RWPE2 (cell line): ENCODE measurements at places on chromosomes 16 and 17.
A peak's percentile ranks its signal among the peaks of the same experiment; 100 is the strongest.

DNA sequence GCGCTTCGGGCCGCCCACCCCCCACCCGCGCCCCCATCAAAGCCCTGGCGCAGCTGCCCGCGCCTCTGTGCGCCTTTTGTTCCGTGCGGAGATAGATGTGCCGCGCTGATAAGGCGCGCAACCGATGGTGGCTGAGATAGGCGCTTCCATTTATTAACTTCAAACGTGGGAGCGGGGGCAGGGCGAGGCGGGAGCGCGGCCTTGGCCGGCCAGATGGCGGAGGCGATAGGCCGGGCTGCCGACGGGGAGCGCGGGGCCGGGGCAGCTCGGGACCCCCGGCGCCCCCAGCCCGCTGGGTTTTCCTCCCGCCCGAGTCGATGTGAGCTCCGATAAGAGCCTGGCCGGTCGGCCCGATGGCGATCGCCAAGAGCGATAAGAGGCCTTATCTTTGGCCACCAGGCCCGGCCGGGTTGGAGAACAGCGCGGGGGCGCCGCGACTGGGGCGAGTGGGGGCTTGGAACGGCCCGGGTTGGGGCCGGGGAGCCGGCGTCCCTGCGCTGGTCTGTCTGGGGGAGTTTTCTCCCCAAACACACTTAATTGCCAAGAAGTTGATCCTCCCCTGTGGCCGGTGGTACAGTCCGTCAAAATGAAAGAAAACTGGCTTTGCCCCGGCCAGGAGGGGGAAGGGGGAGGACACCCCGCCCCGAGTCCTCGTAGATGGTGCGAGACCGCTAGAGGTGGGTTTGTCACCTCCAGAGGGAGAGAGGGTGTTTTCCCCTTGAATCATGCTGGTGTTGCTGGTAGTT is 2.7 kb downstream of the ZFPM1 start:
- DNase-seq = no peak
- H3K4me3 ChIP-seq = peak overlapping the region; percentile 40
- H3K4me1 ChIP-seq = peaks cover 3% of the 10 kb centered on the region
- no peak overlapping the region for H3K27ac ChIP-seq

DNA sequence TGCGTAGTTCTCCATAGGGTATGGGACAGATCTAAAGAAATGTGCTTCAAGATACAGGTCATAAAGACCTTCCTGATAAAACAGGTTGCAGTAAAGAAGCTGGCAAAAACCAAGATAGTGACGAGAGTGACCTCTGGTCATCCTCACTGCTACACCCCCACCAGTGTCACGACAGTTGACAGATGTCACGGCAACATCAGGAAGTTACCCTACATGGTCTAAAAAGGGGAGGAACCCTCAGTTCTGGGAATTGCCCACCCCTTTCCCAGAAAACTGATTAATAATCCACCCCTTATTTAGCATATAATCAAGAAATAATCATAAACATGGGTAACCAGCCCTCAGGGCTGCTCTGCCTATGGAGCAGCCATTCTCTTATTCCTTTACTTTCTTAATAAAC is 46.3 kb downstream of the CLEC19A start:
- H3K27ac ChIP-seq = no peak overlapping the region
- no peaks in the 10 kb centered on the region for H3K27me3 ChIP-seq
- H3K36me3 ChIP-seq = no peaks in the 10 kb centered on the region
- H3K4me1 ChIP-seq = no peaks in the 10 kb centered on the region
- no peak overlapping the region for H3K4me3 ChIP-seq
- no peak for DNase-seq

GRCh38 chr17:50631195-50631907 is 3.3 kb upstream of the ABCC3 start:
- H3K4me1 ChIP-seq = peaks cover 10% of the 10 kb centered on the region
- H3K4me3 ChIP-seq = no peak overlapping the region
- no peak for DNase-seq
- no peaks in the 10 kb centered on the region for H3K27me3 ChIP-seq

DNA sequence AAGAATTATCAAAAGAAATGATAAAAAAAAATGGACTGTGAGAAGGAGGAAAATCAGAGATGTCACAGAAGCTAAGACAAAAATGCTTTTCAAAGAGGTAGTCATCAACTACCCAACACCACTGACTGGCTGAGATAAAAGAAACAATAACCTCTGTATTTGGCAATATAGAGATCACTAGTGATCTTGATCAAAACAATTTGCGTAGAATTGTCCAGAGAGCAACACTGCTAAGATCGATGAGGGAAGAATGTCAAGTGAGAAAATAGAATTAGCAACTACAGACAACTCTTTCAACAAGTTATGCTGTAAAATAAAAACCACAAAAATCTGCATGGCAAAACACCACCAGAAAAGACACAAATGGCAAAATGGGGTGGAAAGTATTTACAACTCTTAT is 66.0 kb downstream of the BRIP1 start:
- H3K4me3 ChIP-seq = no peak overlapping the region
- no peak for DNase-seq
- H3K27me3 ChIP-seq = no peaks in the 10 kb centered on the region

DNA sequence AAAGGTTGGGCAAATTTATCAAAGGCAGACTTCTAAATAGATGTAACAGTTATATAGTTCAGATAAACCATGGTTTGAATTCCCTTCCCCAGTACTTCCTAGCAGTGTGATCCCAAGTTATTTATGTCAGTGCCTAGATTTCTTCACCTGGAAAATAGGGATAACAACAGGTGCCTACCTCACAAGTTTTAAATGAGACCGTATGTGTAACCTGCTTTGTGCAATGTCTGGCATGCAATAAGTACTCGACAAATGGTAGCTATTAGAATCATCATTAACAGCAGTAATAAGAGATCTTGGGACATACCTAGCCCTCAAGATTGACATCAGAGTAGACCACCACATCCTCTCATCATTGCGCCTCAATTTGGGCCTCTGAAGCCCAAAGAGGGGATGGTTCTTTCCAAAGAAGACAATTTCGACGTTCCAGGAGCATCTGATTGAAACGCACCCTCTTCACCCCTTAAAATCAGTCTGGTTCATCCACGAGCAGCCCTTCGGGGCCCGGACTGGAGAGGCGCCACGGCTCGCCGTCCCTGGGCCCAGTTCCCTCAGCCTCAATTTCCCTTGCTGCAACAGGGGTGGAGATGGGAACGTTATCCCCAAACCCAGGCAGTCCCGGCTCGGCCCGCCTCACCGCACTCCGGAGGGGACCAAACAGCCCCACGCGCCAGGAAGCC is 541 bp downstream of the ACACA start:
- H3K36me3 ChIP-seq = peaks cover 22% of the 10 kb centered on the region
- H3K4me3 ChIP-seq = peak overlapping the region; percentile 59
- peaks cover 7% of the 10 kb centered on the region for H3K4me1 ChIP-seq
- H3K27ac ChIP-seq = peak overlapping the region; percentile 73

DNA sequence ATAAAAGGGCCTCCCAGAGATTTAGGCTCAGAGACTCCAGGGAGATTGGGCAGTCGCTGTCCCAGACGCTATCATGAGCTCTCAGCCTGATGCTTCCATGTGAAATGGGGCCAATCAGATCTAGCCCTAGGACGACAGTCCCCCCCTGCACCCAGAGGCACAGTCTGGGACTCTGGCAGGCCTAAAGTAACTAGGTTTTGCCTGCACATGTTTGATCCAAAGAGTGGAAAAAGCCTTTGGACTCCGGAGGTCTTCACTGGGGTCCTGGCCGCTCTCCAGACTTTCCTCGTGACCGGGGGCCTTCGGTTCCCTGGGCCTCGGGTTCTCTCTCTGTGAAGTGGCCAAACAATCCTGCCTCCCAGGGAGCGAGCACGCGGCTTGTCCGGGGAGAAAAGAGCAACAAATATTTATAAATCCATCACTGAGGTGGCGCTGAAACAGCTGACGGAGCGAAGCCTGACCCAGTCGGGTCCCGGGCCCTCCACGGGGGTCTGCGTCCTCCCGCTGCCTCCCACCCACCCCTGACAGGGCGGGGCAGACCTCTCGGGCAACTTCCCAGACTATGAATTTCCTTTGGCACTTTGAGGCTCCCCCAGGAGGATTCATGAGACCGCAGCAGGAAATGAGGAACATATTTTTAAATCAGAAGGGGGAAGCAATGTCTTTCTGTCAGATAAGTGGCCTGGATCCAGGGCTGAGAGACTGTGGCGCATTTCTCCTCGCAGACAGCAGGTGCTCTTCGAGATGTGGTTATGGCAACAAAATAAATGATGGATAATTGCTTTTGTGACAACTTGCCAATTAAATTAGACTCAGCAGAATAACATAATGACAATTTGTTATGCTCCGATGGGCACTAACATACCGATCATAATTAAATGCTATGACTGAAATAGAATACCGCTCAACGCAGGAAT is 38.9 kb downstream of the MRPS23 start:
- no peaks in the 10 kb centered on the region for H3K27me3 ChIP-seq
- H3K4me1 ChIP-seq = peaks cover 6% of the 10 kb centered on the region
- DNase-seq = no peak
- no peak overlapping the region for H3K4me3 ChIP-seq
- no peaks in the 10 kb centered on the region for H3K36me3 ChIP-seq

GRCh38 chr16:86509759-86510464 is 415 bp upstream of the FOXF1 start:
- H3K4me3 ChIP-seq = peak overlapping the region; percentile 23
- no peaks in the 10 kb centered on the region for H3K4me1 ChIP-seq
- H3K27ac ChIP-seq = no peak overlapping the region
- H3K27me3 ChIP-seq = peaks cover 99% of the 10 kb centered on the region
- DNase-seq = no peak
- H3K36me3 ChIP-seq = no peaks in the 10 kb centered on the region

DNA sequence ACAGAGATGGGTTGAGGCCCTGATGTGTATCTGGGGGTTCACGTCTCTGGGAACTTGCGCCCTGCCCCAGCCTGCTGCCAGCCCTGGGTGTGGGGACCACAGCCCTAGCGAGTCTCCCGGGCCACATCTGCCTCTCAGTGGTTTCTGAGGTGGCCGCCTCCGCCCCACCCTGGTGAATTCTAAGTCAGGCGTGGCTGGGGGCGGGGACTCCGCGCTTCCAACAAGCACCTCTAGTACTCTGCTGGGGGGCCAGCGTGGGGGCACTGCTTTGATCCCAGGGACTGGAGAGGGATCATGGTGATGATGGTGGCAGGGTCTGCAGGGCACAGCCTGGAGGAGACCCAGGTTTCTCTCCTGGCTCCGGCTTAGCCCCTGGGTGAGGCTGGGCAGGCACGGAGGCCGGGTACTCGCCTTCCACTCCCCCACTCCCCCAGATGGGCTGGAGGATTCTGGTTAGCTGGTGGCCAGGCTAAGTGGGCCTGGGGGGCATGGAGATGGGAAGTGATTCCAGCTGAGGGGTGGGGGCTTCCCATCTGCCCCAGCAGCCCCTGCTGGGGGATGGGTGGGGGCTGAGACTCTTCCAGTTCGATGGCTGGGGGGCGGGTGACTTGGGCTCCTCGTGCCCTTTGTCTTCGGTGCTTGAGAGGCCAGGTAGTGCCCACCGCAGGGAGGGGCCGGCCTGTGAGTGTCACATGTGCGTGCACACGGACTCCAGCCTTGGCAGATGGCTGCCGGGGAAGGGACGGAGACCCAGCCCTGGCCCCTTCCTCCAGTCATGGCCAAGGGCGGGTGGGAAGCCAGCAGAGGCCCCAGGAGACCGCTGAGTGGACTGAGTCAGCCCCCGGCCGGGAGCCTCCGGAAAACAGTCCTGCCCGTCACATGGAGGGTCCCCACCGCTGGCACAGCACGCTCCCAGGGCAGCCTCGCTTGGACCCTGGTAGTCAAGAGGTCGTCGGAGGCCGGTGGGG is 3.9 kb downstream of the GLIS2 start:
- no peaks in the 10 kb centered on the region for H3K27me3 ChIP-seq
- peak overlapping the region; percentile 1 for H3K4me3 ChIP-seq
- H3K27ac ChIP-seq = peak overlapping the region; percentile 94
- no peaks in the 10 kb centered on the region for H3K36me3 ChIP-seq

DNA sequence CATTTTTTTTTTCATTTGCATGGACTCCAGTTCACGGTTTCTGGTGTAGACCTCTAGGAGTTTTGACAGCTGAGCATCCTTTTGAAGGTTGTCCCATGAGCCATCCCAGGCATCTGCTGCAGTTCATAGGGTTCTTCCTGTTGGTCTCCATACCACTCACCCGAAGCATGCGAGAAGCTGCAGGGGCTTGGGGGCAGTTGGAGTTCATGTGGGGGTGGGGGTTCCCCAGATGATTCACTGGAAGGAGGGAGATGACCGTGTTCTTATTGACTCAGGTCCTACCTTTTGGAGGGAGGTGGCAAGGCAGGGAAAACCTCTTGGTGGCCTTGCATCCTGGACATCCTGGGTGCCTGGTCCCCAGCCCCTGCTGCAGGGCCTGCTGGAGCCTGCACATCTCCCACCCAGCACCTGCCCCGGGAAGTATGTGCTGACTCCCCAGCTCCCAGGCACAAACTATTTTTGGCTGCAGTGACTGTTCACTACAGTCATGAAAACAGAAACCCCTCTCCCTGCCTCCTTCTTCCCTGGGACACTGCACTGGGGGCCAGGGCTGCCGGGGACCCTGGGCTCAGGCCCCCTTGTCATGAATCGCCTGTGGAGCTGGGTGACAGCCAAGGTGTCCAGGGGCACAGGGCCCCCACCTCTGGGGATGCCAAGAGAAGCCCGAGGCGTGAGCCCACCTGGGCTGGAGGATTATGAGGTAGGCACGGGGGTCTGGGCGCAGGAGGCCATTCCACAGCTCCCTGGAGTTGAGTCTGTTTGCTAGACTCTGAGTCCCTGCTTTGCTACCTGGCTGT is 64.9 kb upstream of the LGALS9 start:
- no peak overlapping the region for H3K27ac ChIP-seq
- H3K4me1 ChIP-seq = no peaks in the 10 kb centered on the region
- H3K4me3 ChIP-seq = no peak overlapping the region
- H3K27me3 ChIP-seq = no peaks in the 10 kb centered on the region

GRCh38 chr16:81410643-81411293 is 33.8 kb upstream of the CMIP start:
- H3K36me3 ChIP-seq = no peaks in the 10 kb centered on the region
- H3K4me3 ChIP-seq = no peak overlapping the region
- no peak overlapping the region for H3K27ac ChIP-seq
- DNase-seq = no peak

DNA sequence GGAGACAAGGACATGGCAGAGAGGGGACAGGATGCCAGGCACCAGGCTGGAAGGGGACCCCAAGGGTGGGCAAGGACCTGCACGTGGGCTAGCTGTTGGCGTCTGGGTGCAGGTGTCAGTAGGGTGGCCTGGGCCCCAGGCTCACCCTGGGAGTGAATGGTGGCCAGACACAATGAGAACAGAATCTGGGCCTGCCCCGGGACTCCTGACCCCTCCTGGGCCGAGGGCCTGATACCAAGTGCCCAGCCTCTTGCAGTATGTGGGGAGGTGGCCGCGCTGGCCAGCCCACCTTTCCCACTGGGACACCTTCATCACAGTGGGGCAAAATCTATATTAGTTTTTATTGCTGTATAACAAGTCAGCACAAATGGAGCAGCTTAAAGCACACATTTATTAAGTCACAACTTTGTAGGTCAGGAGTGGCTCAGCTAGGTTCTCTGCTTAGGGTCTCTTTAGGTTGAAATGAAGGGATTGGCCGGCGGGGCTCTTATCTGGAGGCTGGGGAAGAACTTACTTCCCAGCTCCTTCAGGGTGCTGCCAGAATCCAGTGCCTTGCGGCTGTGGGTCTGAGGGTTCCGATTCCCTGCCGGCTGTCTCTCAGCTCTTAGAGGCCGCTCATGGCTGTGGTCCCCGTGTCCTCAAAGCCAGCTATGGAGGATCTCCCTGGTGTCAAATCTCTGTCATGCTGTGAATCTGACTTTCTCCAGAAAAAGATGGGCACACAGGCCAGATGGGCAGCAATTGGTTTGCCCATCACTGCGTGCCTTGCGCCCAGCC is 3.6 kb downstream of the PRSS33 start:
- no peaks in the 10 kb centered on the region for H3K36me3 ChIP-seq
- H3K27me3 ChIP-seq = peaks cover 4% of the 10 kb centered on the region
- no peak overlapping the region for H3K4me3 ChIP-seq
- H3K4me1 ChIP-seq = no peaks in the 10 kb centered on the region
- no peak overlapping the region for H3K27ac ChIP-seq
- peak; percentile 31 for DNase-seq
